Stimulated activated CD4-positive, alpha-beta T cell treated with anti-CD3 and anti-CD28 coated beads, Interleukin-12 subunit alpha, Interleukin-12 subunit beta, amount 100 ng/mL, for 4 hours (primary cell): ENCODE measurements at places on chromosomes 13 and 19.

- no peak for DNase-seq
Measured at GRCh38 chr19:24052811-24053210, 34.2 kb upstream of the ZNF254 start.

- no peak for DNase-seq
Measured at GRCh38 chr13:103884101-103884723, 818.0 kb upstream of the SLC10A2 start.

DNA sequence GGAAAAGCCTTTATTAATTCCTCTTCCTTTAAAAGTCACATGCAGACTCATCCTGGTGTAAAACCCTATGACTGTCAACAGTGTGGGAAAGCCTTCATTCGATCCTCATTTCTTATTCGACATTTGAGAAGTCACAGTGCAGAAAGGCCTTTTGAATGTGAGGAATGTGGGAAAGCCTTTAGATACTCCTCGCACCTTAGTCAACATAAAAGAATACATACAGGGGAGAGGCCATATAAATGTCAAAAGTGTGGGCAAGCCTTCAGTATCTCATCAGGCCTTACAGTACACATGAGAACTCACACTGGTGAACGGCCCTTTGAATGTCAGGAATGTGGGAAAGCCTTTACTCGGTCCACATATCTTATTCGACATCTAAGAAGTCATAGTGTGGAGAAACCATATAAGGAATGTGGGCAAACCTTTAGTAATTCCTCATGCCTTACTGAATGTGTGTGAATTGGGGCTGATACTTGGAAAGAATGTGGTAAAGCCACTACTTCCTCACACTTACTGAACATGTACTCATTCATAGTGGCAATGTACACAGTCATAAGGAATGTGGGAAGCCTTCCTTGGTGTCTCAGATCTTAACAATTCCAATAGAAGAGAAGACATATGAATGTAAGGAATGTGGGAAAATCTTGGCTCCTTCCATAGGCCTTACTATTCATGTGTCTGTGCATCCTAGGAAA lies 18.8 kb downstream of the ZNF559 start:
- DNase-seq: no peak

- DNase-seq: no peak
Measured at GRCh38 chr13:98749501-98749900, 3.0 kb downstream of the SLC15A1 start.

- no peak for DNase-seq
Measured at GRCh38 chr13:113550453-113550852, 34.1 kb upstream of the TFDP1 start.

- no peak for DNase-seq
Measured at GRCh38 chr13:22118158-22118557, 447.3 kb downstream of the FGF9 start.

- DNase-seq: no peak
Measured at GRCh38 chr13:51153527-51153926, 42.5 kb upstream of the C13orf42 start.
